ENCODE measurements at places on chromosomes 3 and 15. TPM values are rescaled to one million over a fixed set of nuclear protein-coding genes. Genes with fewer than 3 reads are reported as not detected.

Gene PIERCE2
- total RNA-seq: 4.5 TPM

Gene IFT57
- total RNA-seq: 25.9 TPM

Gene TF
- total RNA-seq: 3.1 TPM

Gene ALS2CL
- 16.6 TPM for total RNA-seq

Gene CSPG4
- 19.8 TPM for total RNA-seq

Gene DAZL
- not detected for total RNA-seq

Gene SYNPR
- not detected for total RNA-seq

Gene TRPM7
- total RNA-seq: 28.0 TPM

Gene SNX22
- 5.1 TPM for total RNA-seq

Gene SPSB4
- total RNA-seq: 2.5 TPM

Gene HYAL2
- 25.1 TPM for total RNA-seq

GRCh38 chr3:20197775-20198174, 11.8 kb upstream of the SGO1 start:
- DNase-seq: no peak

DNA sequence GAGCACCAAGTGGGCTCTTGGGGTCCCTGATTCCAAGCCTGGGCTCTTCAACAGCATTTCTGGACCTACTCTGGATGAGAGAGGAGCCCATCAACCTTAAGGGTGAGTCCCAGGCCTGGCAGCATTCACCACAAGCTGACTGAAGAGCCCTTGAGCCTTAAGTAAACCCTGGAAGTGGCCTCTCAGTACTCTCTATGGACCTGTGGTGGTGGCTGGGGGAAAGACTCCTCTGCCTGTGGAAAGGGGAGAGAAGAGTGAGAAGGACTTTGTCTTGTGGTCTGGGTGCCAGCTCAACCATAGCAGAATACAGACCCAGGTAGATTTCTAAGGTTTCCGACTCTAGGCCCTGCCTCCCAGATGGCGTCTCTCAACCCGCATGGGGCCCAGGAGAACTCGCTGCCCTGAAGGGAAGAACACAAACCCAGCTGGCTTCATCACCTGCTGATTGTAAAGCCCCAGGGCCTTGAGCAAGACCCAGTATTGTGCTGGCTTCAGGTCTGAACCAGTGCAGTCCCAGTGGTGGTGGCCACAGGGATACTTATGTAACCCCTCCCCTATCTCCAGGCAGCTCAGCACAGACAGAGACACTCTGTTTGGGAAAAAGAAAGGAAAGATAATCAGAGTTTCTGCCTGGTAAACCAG, 71.4 kb downstream of the TFDP2 start:
- no peak for DNase-seq

DNA sequence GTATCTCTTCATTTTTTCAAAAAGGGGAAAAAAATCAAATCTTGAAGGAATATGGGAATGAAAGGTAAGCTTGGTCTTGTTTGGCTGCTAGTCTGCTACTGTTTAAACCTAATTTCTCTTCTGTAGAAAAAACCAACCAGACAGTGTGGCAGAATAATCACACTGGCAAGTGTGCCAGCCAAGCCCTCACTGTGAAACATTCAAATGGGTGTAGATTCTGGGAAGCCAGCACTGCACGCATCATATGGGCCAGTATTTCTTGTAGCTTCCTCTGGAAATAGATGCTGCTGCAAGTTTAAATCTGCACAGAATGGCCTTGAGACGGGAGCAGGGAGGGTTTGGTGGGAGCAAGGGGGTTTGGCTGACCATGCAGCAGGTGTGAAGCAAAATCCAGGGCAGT, 62.1 kb downstream of the POMGNT2 start:
- DNase-seq: no peak

- DNase-seq: no peak
Measured at GRCh38 chr3:37308247-37308646, 133.9 kb upstream of the LRRFIP2 start.

DNA sequence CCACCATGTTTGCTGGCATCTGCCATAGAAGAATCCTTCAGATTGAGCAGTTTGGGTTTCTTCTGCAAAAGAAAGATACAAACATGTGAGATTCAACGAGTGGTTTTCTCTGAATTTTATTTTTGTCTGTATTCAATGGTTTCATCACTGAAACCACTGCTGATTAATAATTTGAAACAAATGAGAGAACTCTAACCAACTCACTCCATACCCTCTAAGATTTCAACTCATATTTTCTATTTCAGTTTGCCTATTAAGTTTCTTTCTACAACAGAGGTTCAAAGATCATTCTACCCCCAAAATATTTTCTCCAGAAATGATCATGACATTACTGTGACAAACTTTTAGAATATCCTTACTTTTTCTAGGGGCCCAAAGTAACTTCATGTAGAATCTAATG, 38.7 kb upstream of the MAN2C1 start:
- no peak for DNase-seq

DNA sequence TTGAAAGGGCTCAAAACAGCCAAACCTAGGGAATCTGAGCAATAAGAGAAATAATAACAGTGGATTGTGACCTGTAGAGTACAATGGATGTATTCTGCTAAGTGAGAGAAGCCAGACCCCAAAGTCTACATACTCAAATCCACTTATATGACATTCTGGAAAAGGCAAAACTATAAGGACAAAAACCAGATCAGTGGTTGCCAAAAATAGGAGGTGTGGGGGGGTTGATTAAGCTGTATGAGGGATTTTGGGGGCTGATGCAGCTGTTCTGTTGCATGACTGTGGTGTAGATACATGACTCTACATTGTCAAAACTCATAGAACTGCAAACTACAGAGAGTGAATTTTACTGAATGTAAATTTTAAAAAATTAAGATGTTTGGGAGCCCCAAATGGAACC, 20.1 kb upstream of the CGNL1 start:
- no peak for DNase-seq

DNA sequence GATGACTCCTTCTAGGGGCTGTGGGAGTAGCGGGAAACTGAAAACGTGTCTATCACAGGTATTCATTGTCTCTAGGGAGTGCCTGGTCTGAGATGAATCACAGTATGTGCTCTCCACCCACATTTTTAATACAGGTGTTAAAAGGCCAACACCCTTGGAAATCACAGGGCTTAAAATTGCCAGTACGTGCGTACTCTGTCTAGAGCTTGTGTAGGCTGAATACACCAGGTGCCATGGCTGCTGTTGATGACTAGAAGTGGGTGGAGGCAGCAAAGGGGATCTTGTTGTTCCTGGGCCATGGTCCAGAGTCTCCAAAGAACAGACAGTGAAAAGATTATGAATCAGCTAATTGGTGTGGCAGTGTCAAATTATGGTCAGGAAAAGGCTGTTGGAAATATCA, 35.1 kb upstream of the P3H2 start:
- DNase-seq: no peak

GRCh38 chr3:72414481-72415016, 433.7 kb downstream of the SHQ1 start:
- no peak for DNase-seq

DNA sequence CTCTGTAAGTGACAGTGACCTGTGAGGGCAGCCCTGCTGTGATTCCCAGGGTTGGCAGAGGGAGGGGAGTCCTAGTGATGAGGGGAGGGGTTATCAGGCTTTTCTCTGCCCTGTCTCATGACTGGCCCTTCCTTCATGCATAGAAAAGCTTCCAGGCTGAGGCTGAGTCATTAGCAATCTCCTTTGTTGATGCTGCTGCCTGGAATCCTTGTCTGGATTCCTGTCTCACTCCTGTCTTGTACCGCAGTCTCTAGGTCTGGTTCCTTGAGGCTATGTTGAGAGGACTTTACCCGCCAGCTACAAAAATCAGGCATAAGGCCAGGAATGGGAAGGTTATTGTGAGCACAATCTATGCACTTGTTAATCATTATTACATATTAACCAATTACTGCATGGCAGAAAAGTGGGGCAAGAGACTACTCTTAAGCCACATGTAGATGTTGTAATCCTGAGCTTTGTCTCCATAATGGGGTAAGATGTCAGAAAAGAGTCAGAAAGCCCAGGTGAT, 7.2 kb downstream of the KLHL6 start:
- DNase-seq: no peak

GRCh38 chr3:188026191-188026968, 127.6 kb upstream of the LPP start:
- no peak for DNase-seq

- DNase-seq: no peak
Measured at GRCh38 chr3:36367912-36368573, 12.3 kb upstream of the STAC start.

DNA sequence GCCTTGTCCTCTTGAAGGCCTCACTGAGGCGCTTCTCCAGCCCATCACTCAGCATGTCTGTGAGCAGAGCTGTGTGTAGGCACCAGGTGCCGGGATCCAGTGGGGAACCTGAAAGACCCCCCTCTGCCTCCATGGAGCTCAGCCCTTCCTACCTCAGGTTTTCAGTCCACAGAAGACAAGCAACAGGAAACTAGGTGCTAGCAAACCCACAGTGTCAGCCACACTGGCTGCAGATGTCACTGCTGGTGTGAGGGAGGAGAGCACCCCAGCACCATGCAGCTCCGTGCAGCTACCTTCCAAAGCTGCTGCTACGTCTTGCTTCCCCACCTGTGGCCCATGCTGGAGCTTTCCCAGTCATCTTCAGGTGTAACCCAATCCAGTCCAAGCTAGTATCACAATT, 17.9 kb downstream of the PSTPIP1 start:
- DNase-seq: no peak

DNA sequence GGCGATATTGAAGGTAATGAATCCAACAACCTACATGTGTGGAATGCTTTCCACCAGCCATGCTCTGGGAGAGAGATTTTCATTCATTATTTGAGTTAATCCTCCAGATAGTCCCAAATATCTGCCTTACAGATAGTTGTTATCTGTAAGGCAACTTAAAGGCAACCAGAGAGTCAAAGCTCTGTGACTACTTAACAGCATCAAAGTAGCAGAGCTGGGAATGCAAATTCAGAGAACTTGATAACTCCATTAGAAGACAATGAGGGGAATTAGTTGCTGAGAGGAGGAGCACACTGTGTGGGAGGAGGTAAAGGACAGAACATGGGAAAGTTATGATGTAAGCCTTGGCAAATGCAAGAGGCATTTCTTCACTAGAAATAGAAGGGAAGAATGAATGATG, 10.5 kb upstream of the CRBN start:
- no peak for DNase-seq

DNA sequence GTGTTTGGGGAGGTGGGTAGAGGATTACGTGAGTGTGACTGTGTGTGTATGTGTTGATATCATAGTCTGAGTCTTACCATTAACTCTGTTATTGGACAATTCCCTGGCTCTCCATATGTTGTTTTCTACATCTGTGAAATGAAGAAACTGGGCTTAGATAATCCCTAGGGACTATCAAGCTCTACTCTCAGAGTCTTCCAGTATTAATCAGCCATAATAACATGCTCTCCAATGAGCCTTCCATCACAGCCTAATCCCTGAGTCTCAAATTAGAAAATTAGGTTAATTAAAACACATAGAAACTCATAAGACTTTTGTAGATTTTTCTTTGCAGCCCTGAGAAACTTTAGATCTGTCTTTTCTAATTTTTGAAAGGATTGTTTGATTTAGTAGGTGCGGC, 404.2 kb upstream of the RARB start:
- no peak for DNase-seq

DNA sequence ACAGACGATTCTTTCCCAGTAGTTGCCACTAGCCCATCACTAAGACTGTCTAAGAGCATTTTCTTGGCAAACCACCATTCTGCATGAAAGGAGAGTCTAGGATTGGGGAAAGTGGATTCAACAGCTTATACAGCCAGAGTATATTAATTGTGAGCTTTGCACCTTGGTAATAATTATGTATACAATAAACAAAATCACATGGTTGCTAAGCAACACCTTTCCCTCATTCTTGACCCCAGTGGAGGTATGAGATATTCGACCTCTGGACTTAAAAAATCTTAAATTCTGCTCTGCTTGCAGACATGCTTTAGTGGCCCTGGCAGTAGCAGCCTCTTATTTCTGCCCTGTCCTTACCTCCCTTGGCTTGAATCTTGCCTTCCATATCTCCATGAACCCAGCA, 73.1 kb downstream of the PPP2R3A start:
- no peak for DNase-seq

- DNase-seq: peak; percentile 83
Measured at GRCh38 chr3:124800511-124801258, 70.4 kb downstream of the UMPS start.

DNA sequence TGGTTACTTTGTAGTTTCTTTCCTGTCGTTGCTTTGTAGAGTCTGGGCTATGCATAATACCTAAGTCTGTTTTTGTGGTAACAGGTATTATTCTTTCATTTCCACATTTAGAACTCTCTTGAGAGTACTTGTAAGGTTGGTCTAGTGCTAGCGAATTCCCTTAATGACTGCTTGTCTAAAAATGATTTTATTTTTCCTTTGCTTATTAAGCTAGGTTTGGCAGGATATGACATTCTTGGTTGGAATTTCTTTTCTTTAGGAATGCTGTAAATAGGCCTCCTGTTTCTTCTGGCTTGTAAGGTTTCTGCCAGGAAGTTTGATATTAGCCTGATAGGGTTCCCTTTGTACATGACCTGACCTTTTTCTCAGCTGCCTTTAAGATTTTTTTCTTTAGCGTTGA, 70.1 kb upstream of the SGO1 start:
- no peak for DNase-seq

DNA sequence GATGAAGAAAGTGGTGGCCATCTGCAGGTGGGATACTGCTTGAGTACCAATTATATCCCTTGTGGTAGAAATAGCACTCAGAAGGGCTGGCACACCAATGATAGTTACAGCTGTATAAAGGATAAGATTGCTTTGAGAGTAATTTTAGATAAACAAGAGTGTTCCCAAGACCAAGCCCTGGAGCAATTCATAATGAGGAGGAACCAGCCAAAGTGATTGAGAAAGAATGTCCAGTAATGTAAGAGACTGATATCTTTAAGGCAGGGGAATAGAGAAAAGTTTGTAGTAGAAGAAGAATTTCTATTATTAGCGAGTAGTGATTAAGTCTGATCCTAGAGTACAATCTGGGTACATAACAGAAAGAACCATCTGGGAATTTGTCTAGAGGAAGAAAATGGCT, 945.1 kb downstream of the OTOL1 start:
- no peak for DNase-seq

DNA sequence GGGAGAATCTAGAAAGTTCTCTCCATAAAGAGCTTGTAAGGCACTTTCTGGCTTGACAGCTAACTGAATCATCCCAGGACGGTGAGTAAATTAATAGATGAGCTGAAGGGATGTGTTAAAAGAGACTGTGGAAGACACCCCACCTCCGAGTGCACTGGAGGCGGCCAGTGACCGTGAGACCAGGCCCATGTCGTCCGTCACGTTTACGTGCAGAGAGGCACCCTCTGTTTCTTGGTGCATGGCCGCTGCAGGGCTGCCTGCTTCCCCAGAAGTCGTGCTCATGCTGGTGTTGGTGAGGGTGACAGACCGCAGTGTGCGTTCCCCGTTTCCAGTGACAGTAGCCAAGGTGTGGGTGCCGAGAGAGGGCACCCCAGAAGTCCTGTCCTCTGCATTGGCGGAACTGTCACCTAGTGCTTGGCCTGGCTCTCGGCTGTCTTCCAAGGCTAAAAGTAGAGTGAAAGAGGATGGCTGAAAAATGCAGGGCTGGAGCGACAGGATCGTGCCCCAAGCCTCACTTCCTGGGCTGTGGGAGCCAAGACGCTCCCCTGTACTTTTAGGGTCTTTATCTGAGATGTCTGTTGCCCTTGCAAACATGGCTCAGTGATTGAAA, 41.1 kb downstream of the HEG1 start:
- no peak for DNase-seq
